MCF 10A (cell line): ENCODE measurements at places on chromosomes 3 and 15. TPM values are rescaled to one million over a fixed set of nuclear protein-coding genes. Genes with fewer than 3 reads are reported as not detected.

Gene C3orf20
- total RNA-seq = 0.15 TPM in 1 of 2 replicates, not detected in the other

DNA sequence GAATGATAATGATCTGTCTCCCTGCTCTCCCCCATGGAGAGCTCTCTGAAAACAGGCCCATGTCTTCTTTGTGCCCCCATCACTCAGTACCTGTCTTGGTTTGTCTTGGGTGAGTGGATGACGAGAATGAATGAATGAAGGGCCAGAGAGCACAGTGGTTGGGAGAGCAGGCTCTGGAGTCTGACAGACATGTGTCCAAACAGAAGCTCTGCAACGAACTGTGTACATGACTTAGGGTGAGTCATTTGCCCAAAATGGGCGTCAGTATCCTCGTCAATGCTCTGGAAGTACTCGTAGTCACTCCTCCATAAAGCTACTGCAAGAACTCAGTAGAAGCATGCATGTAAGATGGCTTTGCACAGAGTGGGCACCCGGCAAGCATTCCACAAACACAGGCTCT, 170.2 kb upstream of the TLE3 start:
- H3K4me3 ChIP-seq = no peak overlapping the region
- H3K27ac ChIP-seq = peak overlapping the region; percentile 46
- peak; percentile 86 for DNase-seq
- no peaks in the 10 kb centered on the region for H3K36me3 ChIP-seq

GRCh38 chr15:68830141-68830785, 9.6 kb upstream of the ANP32A start:
- no peak overlapping the region for H3K27ac ChIP-seq
- DNase-seq = no peak
- peaks cover under 1% of the 10 kb centered on the region for H3K27me3 ChIP-seq
- no peak overlapping the region for H3K4me3 ChIP-seq
- H3K36me3 ChIP-seq = no peaks in the 10 kb centered on the region
- no peaks in the 10 kb centered on the region for H3K4me1 ChIP-seq

DNA sequence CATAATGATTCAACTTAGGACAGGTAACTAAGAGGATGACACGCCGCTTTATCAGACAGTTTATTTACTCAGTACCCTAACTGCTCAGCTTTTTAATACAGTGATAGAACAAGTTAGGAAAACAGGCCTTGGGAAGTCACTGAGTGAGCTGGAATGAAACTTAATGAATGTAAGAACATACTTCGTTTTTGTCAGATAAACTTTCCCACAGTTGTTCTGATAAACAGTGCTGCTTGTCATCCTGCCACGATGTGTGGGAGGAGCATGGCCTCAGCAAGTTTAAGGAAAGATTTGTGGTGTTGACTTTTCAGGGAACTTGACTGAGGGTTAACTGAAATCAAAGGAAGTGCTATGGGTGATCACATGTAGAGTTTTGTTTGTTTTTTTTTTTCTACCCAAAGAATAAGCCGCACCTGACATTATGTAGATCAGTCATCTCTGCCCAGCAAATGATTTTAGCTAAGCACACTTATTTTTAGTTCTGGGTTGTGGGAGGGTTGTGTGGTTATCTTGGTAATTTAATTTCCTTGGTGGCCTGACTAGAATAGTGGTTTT, 5.6 kb upstream of the P2RY14 start:
- no peaks in the 10 kb centered on the region for H3K36me3 ChIP-seq
- no peak for DNase-seq
- H3K27ac ChIP-seq = no peak overlapping the region
- no peaks in the 10 kb centered on the region for H3K27me3 ChIP-seq

GRCh38 chr3:3127432-3128010, 781 bp downstream of the TRNT1 start:
- H3K27me3 ChIP-seq = no peaks in the 10 kb centered on the region
- H3K4me1 ChIP-seq = peaks cover 5% of the 10 kb centered on the region
- H3K4me3 ChIP-seq = peak overlapping the region; percentile 97

Gene CHCHD4
- total RNA-seq = 31.6 and 35.0 TPM in 2 replicates

Gene MFGE8
- 207 and 254 TPM in 2 replicates for total RNA-seq

- peaks cover 46% of the 10 kb centered on the region for H3K27me3 ChIP-seq
- H3K4me3 ChIP-seq = no peak overlapping the region
- no peaks in the 10 kb centered on the region for H3K4me1 ChIP-seq
- H3K27ac ChIP-seq = no peak overlapping the region
- DNase-seq = no peak
These were observed 174.1 kb upstream of the UBE2E2 start for GRCh38 chr3:23029001-23029400.

GRCh38 chr3:108383306-108383705, 87.0 kb downstream of the HHLA2 start:
- no peaks in the 10 kb centered on the region for H3K4me1 ChIP-seq
- no peaks in the 10 kb centered on the region for H3K36me3 ChIP-seq
- no peak overlapping the region for H3K27ac ChIP-seq
- DNase-seq = no peak

- peaks cover 6% of the 10 kb centered on the region for H3K36me3 ChIP-seq
- no peak overlapping the region for H3K4me3 ChIP-seq
- H3K27me3 ChIP-seq = no peaks in the 10 kb centered on the region
- no peak for DNase-seq
These were observed 411.5 kb downstream of the GABRG3 start for GRCh38 chr15:27382361-27383025.

Gene PRR23E
- total RNA-seq = not detected in 2 replicates

- peak overlapping the region; percentile 4 for H3K27ac ChIP-seq
- H3K27me3 ChIP-seq = no peaks in the 10 kb centered on the region
- no peak overlapping the region for H3K4me3 ChIP-seq
- H3K4me1 ChIP-seq = peaks cover 49% of the 10 kb centered on the region
- no peak for DNase-seq
- peaks cover 22% of the 10 kb centered on the region for H3K36me3 ChIP-seq
These were observed 18.1 kb downstream of the IGF1R start for GRCh38 chr15:98666441-98666840.

DNA sequence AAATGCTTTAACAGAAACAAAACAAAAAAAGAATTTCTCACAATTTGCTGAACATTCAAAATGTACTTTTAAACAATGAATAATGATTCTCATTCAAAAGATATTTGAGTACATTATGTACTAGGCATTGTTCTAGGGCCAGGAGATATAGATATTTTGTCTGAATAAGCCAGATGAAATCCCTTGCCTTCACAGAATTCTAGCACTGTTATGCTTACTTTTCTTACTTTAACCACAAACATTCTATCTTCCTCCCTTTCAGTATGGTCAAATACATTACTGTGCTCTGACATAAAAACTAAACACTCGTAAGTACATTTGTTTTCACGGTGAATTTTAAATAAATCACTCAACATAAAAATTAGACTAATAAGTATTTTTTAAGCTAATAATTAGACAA, 116.7 kb downstream of the ADAM10 start:
- no peak overlapping the region for H3K4me3 ChIP-seq
- no peaks in the 10 kb centered on the region for H3K27me3 ChIP-seq
- no peak overlapping the region for H3K27ac ChIP-seq
- H3K4me1 ChIP-seq = peaks cover 20% of the 10 kb centered on the region

Gene REC114
- total RNA-seq = not detected in 2 replicates

- no peaks in the 10 kb centered on the region for H3K36me3 ChIP-seq
- no peaks in the 10 kb centered on the region for H3K27me3 ChIP-seq
- no peak overlapping the region for H3K4me3 ChIP-seq
These were observed 118.2 kb upstream of the ALDH1A3 start for GRCh38 chr15:100761290-100761935.

- no peaks in the 10 kb centered on the region for H3K36me3 ChIP-seq
- peaks cover 24% of the 10 kb centered on the region for H3K27me3 ChIP-seq
- no peak for DNase-seq
- no peaks in the 10 kb centered on the region for H3K4me1 ChIP-seq
These were observed 12.2 kb downstream of the ZIC1 start for GRCh38 chr3:147421184-147421912.

DNA sequence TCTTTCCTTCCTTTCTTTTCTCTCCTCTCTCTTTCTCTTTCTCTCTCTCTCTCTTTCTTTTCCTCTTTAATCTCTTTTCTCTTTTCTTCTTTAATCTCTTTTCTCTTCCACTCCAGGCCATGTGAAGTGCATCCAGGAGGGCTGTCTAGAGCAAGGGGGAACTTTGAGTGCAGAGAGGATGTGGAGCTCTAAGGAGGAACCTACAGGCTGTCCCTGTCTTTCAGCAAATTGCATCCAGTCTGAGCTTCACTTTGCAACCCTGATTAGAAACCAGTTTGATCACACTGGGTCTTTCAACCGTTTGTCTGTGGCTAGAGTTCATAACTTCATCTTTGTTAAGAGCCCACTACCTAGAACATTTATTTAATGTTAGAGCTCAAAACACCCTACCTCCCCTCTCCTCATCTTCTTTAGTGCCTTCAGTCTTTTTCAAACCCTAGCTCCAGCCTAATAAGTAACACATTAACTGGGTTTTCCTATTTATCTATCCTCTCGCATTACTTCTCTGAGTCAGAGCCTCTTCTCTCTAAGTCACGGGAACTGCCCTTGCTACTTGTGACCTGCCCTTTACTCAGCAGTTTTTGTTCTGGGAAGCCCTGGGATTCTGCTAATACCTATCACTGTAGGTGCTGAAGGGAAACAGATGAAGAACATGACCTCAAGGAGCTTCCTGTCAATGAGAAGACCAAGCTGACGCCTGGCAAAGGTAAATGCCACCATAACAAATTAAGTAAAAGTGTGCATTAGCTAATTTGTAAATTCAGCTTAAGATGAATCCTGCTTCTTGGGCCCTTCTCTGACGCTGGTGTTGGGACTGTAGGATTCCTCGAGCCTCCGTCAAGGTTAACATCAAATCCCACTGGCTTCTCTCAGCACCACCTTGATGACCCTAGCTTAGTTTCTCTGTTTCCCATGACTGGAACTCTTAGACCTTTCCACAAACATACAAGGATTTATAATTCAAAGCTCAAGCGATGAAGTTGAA, at the start of gene GCNT3:
TSS of gene GCNT3 (plus strand) at position 508 of the 985 bp plus-strand sequence. CDS start 6,456 bp downstream, outside the sequence.
- peaks cover 17% of the 10 kb centered on the region for H3K4me1 ChIP-seq
- peaks cover 8% of the 10 kb centered on the region for H3K27me3 ChIP-seq
- peak; percentile 31 for DNase-seq
- H3K27ac ChIP-seq = peak within 1 kb of the TSS; percentile 79

GRCh38 chr3:8767256-8767666, 2.2 kb downstream of the OXTR start:
- no peak overlapping the region for H3K4me3 ChIP-seq
- no peaks in the 10 kb centered on the region for H3K36me3 ChIP-seq

Gene RABL3
- total RNA-seq = 21.8 and 26.0 TPM in 2 replicates

GRCh38 chr15:64931381-64931780, 19.7 kb downstream of the ANKDD1A start:
- H3K27ac ChIP-seq = no peak overlapping the region
- H3K36me3 ChIP-seq = no peaks in the 10 kb centered on the region
- DNase-seq = no peak
- no peak overlapping the region for H3K4me3 ChIP-seq

DNA sequence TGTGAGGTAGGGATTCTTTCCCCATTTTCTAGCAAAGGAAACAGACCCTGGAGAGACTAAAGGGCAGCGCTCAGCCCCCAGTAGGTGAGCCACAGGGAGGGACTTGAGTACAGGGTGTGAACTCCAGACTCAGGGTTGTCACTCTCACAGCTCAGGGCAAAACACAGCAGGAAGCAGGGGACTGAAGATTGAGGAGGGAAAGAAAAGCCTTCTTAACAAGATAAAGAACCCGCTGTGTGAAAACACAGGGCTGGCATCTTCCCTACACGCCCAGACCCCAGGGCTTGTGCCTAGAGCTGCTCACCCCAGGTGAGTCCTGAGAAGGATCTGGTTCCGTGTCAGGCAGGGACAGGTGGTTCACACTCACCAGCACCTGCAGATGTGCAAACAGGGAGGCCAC, 59.6 kb downstream of the ABTB1 start:
- peaks cover 19% of the 10 kb centered on the region for H3K4me1 ChIP-seq
- no peak overlapping the region for H3K27ac ChIP-seq
- DNase-seq = no peak
- H3K36me3 ChIP-seq = no peaks in the 10 kb centered on the region

- no peak for DNase-seq
- no peak overlapping the region for H3K27ac ChIP-seq
- no peaks in the 10 kb centered on the region for H3K27me3 ChIP-seq
- no peak overlapping the region for H3K4me3 ChIP-seq
These were observed 164.6 kb downstream of the ATG7 start for GRCh38 chr3:11436775-11437174.
